ENCODE measurements at places on chromosomes 1 and 21.

DNA sequence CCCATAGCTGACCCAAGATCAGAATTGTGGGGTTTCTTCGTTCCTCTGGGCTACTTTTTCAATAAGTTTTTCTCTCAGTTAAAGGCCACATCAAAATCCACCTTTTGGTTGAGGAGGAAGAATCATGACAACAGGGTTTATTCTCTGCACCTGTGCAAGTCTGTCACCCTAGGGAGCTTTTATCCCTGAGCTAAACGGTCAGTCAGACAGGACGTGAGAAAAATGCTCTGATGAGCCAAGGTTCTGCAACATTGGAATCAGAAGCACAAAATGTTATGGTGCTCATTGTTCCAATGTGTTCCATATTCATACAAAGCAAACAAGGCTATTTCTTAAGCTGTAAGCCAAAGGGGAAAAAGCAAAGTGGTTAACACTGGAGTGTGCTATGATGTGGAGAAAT, 7.4 kb upstream of the ERICH3 start:
- no peak for DNase-seq

- DNase-seq: no peak
Observed at GRCh38 chr1:230408971-230409370, 17.2 kb downstream of the PGBD5 start.

- no peak for DNase-seq
Observed at GRCh38 chr1:109777436-109777835, 13.7 kb upstream of the EPS8L3 start.

GRCh38 chr1:87179076-87179810, 149.4 kb upstream of the LMO4 start:
- no peak for DNase-seq

DNA sequence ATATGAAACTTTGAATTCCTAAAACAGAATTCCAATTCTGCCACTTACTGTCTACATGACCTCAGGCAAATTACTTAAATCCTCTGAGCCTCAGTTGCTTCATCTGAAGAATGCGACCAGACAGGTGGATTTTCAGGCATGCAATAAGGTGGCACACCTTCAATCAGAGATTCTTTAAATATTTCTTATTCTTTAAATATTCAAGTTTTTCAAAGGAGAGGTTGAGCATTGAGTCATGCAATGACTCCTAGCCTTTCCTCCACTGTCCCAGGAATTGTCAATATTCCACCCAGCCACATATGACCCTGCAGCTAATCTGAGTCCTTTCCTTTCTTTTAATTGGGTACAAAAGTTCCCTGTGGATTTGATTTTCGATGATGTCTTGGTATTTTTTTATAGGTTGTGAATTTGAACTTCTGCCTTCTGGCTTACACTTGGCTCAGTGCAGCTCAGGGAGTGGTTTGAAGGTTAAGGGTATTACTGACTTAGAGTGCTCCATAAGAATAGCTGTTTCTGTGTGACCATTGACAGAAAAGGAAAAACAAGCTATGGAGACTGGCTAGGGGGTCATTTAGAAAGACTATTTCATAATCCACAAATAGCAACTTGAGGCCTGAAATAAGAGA, 52.2 kb upstream of the PRDX6 start:
- DNase-seq: no peak
